ENCODE measurements at places on chromosomes 11 and 22. TPM values are rescaled to one million over a fixed set of nuclear protein-coding genes. Genes with fewer than 3 reads are reported as not detected.

GRCh38 chr11:122673701-122674100 is 18.2 kb downstream of the UBASH3B start:
- no peak for DNase-seq

GRCh38 chr11:27882066-27882697 is 181.9 kb upstream of the BDNF start:
- no peak for DNase-seq

The PVALB gene
- not detected for total RNA-seq

- no peak for DNase-seq
These were observed 46.4 kb downstream of the ARHGAP20 start for GRCh38 chr11:110665689-110666465.

DNA sequence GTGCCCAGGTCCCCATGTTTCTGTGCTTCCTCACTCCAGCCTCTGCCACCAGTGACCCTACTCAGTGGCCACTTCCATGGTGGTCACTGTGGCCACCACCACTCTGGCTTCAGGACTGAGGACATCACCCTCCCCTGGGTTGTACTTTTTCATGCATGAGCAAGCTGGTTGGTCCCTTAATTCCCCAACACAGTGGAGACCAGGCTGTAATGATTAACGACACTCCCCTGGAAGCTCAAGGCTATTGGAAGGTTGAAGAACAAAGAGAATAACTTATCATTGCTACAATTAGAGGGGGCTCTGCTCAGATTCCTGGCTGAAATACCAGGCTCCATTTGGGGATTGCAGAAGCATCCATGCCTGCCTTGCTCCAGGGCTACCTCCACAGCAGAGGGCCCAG is 10.5 kb downstream of the PLAAT4 start:
- no peak for DNase-seq

- peak; percentile 77 for DNase-seq
These were observed 74.0 kb upstream of the TCF20 start for GRCh38 chr22:42344361-42344905.

GRCh38 chr11:119615003-119615881 is 113.8 kb downstream of the NECTIN1 start:
- no peak for DNase-seq

Measured in Right ventricle myocardium superior (tissue), 1 donor.